ENCODE measurements at places on chromosomes 11 and 22.
A peak's percentile ranks its signal among the peaks of the same experiment; 100 is the strongest.

- no peak for DNase-seq
These were observed 3.0 kb upstream of the INPPL1 start for GRCh38 chr11:72221386-72222075.

DNA sequence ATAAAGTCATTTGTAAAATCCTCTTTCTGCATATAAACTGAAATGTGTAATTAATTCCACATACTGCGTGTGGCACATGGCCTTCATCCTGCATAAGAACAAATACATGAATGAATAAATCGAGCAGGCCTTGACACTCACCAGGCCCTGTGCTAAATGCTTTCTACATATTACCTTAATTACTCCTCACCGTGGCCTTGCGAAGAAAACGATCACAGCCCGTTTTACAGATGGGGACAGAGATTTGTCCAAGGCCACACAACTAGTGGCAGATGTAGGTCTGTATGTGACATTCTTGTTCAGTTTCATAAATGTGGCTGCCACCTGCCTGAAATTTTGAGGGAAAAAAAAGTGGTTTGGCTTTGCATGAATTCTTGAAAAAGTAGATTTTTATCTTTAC is 5.8 kb upstream of the CCND1 start:
- DNase-seq = no peak

DNA sequence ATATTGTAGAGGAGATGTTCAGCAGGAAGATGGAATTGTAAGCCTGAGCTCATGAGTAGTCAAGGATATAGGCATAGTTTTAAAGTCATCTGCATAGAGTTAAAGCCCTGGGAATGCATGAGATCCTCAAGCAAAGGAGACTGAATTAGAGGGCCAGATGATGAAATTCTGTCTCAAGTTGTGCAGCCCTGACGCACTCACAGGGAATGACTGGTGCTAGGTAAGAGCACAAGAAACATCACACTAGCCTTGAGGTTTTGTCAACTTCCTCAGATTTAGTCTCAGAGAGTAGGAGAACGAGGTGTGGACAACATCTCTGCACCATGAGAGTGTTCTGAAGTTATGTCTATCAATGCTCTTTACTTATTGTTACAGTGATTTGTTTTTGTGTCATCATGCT is 5.8 kb downstream of the RAB38 start:
- DNase-seq = no peak

GRCh38 chr22:32206774-32207758 is 2.2 kb upstream of the RFPL2 start:
- no peak for DNase-seq

GRCh38 chr11:126113515-126113957 is 50.9 kb upstream of the CDON start:
- peak; percentile 82 for DNase-seq

DNA sequence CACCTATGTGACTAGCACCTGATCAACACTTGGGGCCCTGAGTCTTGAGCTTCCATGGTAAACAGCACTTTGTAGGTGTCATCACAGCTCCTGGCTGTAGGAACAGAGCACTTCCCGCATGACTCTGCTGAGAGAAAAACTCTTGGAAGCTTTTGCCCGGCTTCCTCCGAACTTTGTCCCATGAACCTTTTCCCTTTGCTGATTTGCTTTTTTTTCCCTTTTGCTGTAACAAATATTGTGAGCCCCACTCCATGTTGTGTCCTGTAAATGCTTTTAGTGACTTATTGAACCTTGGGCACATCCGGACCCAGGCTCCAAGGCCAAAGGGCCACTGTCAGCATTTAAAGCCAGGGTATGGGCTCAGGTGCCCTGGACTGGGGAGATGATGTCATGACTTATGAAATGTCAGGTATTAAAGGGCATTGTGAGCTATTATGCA is 391.1 kb downstream of the TENM4 start:
- DNase-seq = no peak

- no peak for DNase-seq
These were observed 3.9 kb upstream of the ARFGAP3 start for GRCh38 chr22:42860968-42861367.

DNA sequence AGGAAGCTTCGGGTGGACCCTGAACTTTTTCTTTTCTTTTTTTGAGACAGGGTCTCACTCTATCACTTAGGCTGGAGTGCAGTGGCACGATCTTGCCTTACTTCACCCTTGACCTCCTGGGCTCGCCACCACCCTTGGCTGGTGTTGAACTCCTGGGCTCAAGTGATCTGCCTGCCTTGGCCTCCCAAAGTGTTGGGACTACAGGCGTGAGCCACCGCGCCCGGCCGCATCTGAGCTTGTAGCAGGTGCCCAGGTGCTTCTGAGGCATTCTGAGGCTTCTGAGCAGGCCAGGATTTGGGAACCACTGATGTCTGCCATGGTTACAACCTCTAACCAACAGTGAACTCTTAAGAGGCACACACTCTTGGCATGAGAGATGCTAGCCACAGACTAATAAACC is 5.1 kb downstream of the USP35 start:
- DNase-seq = no peak

- no peak for DNase-seq
These were observed 64.2 kb upstream of the KCNQ1OT1 start for GRCh38 chr11:2763984-2764383.

GRCh38 chr11:118291477-118292135 is 12.9 kb upstream of the CD3E start:
- no peak for DNase-seq

DNA sequence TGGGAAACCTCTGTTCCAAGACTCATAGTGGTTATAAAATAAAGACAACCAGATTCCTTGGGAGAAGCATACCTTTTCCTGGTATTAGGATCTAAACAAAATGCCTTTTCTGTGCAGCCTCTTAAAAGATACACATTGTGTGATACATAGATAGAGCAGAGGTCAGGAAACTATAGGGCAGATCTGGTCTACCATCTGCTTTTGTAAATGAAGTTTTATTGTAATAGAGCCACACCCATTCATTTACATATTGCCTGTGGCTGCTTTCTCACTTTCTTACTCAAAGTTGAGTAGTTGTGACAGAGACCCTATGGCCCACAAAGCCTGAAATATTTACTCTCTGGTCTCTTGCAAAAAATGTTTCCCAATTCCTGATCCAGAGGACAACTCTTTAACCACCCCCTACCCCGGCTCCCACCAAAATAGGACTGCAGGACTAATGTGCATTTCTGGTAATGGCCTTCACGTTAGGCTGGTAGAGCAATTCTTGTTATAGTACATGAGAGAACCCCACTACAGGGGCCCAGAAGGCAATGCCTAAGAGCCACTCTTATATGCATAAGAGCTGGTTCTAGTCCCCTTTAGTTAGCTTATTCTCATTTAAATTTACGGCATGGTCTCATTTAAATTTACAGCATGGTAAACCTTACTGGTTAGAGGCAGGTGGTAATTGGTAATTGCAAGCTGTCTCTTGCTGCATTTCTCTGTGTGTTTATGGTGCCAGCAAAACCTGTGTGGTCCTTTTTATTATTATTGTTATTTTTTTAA is 76.8 kb upstream of the YWHAH start:
- no peak for DNase-seq

DNA sequence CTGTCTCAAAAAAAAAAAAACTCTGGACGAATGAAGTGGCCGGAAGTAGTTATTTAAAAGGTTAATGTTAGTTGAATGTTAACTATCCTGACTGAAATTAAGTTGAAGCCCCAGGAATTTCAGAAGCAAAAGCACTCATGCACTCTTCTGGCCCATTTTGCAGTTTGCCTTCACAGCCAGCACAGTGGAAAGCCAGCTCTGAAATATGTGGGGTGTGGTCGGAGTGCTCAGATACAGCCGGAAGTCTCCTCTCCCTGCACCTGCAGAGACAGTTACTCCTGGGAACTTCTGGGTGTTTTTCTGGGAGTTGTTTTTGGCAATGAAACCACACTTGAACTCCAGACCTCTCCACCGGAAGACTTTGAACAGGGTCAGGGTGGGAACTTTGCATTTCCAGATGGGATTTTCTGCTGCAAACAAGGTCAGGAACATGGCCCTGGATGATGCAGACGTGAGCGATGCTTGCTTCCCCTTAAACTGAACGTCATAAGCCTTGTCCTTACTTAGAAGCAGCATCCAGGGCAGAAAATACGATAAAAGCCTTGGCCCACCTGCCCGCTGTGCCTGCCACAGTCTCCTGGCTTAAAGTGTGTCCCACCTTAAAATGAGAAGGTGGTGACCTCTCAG is 21.5 kb upstream of the CABP2 start:
- DNase-seq = no peak

DNA sequence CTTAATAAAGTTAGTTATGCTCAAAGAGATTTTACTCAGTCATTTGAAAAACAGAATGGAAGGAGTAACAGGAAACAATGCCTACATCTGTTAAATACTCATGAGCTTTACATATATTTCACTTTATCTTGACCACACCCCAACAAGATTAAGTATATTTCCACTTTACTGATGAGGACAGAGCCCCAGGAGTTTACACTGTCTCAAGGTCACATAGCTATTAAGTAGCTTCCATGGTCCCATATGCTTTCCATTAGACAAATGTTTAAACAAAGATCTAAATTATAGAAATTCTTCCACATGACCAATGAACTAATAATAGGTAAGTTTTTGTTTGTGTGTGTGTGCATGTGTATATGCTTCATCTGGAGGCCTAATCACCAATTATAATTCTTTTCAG is 30.2 kb downstream of the MRTFA start:
- no peak for DNase-seq

DNA sequence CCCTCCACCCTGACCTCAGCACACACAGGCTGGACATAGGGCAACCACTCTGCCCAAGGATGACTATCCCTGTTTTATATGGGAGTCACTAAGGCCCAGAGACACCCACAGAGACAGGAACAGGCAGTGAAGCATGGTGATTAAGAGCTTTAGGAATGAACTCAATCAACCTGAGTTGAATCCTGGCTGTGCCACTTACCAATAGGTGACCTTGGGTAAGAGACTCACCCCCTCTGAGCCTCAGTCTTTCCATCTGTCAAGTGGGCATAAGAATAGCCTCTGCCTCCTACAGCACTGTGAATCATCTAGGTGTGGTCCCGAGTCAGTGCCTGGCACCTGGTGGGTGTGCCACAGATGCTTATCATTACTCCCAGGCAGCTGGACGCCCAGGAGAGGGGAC is 6.8 kb downstream of the CRYBB1 start:
- peak; percentile 38 for DNase-seq

GRCh38 chr11:77040401-77040777 is 6.2 kb downstream of the B3GNT6 start:
- no peak for DNase-seq

DNA sequence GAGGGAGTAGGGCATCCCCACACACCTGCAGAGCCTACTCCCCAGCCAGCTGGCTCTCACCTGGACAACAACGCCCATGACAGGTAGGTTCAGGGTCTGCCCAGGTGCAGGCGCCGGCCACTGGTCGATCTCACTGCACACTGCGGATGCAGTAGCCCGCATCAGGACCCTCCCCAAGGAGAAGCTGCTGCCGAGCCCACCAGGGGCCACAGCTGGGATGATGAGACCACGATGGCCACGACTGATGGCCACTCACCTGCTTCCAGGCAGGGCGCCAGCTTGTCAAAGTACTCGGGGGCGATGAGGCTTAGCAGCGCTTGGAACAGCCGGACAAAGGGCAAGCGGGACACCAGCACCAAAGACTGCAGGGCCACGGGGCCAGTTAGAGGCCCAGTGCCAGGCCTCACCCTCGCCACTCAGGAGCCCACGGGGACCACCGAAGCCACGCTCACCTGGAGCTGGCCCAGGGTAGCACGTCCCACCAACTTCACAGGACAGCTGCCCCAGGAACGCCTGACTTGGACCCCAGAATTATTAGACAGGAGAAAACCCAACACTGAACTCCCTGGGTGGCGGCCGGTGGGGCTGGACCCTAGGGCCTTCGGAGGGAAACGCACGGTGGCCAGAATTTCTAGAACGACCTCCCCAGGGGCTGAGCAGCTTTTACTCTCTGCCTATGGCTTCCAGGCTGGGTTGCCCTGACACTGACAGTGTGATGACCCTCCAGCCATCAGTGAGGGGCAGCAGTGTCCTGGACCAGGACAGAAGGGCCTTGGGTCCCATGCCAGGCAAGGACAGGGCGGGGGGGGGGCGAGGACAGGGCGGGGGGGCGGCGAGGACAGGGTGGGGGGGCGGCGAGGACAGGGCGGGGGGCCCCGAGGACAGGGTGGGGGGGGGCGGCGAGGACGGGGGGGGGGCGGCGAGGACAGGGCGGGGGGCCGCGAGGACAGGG is 8.9 kb upstream of the PLXNB2 start:
- no peak for DNase-seq

- DNase-seq = no peak
These were observed 15.6 kb downstream of the E2F8 start for GRCh38 chr11:19225123-19225522.

DNA sequence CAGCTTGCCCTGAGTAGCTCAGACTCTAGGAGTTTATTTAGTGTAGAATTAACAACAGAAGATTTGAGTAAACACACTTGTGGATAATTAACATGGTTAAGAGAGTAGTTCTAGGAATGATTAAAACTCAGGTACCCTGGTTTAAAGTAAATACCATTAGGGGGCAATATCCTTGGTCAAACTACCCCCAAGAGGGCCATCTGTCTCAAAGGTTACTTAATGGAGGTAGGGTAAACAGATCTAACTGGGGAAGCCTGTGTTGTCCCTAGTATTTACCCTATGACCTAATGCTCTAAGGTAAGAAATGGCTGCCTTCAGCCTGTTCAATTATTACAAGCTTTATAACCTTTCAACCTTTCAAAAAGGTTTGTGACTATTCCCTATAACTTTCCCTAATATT is 10.6 kb upstream of the GLYATL1 start:
- DNase-seq = no peak

GRCh38 chr11:117705866-117706265 is 91.2 kb downstream of the DSCAML1 start:
- DNase-seq = no peak

GRCh38 chr11:76088511-76088910 is 117.8 kb downstream of the WNT11 start:
- DNase-seq = no peak

GRCh38 chr11:59069087-59069486 is 17.0 kb upstream of the GLYATL1B start:
- DNase-seq = peak; percentile 55

DNA sequence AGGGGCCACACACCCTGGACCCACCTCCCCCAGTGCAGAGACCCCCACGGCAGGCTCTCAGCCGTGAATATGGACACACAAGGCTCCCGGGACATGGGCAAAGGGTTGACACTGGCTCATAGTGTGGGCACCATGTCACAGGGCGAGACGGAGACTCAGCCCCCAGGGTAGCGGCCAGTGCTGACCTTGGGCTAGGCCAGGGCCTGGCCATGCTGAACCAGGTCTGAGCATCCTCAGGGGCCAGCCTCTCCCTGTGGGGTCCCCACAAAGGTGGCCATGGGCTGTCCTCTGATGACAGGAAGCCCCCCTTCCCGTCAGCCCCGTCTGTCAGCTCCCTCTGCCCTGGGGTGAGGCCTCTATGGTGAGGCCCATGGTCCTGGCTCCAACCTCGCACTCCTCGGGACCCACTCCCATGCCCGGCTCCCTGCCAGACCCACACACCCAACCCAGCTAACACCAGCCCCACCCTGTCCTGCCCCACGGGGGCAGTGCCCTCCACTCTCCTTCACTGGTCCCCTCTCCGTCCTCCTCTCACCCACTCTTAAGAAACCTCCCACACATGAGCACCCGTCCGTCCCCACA is 19.0 kb upstream of the PRODH start:
- no peak for DNase-seq

Measured in HS-5 (cell line).